ENCODE measurements at places on chromosomes 1 and 21.

DNA sequence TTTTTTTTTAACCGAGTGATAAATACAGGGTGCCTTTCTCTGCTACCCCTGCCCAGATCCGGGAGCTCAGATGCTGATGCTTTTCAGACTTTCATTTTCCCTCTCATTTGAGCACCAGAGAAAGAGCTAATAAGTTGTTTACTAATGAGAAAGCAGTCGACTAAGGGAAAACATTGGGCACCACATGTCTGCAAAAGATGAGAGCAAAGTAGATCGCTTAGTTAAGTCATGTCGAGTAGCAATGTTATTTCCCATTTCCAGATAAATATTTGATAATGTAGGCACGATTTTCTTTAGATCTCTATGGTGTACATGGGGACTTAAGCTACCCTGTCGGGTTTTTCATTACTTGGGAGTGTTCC is 1.2 kb downstream of the PKN2 start:
- no peak for ATAC-seq

- no peak for ATAC-seq
Observed at GRCh38 chr1:18047122-18047521, 60.5 kb upstream of the IGSF21 start.

DNA sequence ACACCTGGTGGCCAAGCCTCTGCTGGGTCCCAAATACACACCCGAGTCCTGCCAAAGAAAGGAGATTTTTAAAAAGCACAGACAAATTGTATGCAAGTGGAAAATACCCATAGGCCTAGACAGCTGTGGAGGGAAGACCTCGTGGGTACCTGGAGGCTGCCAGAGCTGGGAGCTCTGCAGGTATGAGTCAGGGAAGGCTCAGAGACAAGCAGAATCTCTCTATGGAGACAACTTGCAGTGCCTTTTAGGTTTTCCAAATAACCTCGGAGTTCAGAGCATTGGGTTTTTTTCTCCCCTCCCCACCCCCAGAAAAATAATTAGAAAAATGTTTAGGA is 127.7 kb downstream of the EDEM3 start:
- no peak for ATAC-seq

DNA sequence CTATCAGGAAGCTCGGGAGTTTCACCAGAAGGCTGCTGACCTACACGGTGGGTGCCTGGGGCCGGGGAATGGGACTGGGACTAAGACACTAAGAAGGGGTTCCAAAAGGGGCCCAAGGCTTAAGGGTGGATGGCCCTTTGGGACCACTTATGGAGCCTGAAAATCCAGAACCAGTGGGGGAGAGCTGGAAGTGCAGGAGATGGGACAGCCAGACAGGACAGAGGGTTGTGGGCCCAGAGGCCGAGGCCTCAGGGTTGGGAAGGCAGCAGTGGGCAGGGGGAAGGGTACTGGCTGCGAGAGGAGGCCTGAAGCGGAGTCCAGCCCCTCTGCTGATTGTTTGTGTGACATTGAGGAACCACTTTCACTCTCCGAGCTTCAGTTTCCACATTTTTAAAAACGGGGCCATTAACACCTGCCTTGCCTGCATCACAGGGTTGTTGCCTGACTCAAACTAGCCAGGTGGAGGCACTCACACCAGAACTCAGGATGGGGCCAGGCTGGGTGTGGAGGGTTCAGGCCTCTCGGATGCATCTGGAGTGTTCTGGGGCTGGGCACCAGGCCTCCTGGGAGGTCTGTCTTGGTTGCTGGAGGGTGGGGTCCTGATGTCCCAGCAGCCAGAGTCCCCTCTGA is 3.0 kb downstream of the TTC24 start:
- ATAC-seq, result peak; percentile 13

- no peak for ATAC-seq
Observed at GRCh38 chr1:101485712-101486111, 248.9 kb downstream of the S1PR1 start.

- no peak for ATAC-seq
Observed at GRCh38 chr1:59075021-59075420, 221.9 kb upstream of the FGGY start.

DNA sequence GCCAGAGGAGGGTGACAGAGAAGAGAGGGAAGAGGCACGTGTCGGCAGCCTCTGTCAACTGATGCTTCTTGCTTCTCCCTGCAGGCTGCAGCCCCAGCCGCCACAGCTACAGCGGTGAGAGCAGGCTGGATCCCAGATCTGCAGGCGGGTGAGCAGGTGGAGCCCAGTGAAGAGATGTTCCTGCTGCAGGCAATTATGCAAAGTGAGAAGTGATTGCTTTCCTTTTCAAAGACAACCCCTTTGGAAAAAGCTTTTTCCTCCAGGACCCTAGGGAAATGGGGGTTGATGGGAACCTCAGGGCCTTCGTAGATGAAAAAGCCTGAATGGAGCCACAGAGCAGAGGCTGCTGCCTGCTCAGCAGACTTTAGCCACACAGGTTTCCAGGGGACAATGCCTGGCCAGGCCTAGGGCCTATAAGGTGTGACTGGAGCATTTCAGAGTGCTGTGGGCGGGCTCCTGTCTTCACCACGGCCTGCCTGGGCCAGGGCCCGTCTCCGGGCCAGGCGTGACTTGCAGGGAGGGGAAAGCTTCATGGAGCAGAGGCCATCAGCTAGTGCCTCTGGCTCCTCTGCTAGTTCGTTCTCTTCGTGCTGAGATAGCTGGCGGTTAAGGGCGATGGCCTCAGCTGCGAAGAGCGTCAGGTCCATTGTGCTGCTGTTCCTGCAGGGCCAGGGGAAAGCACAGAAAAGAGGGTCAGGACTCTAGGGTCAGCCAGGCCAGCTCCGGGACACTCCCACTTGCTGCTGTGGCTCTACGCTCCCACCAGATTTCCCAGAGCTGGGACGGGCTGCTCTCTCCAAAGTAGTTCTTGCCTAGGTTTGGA is 6.9 kb upstream of the KNCN start:
- ATAC-seq, result no peak

Measured in activated CD4-positive, CD25-positive, alpha-beta regulatory T cell treated with anti-CD3 and anti-CD28 coated beads, Interleukin-2, amount 50 U/mL, for 24 hours (primary cell).